ENCODE measurements at places on chromosomes 2 and 18.

GRCh38 chr2:101795033-101795432 lies 97.5 kb downstream of the MAP4K4 start:
- DNase-seq, result no peak

DNA sequence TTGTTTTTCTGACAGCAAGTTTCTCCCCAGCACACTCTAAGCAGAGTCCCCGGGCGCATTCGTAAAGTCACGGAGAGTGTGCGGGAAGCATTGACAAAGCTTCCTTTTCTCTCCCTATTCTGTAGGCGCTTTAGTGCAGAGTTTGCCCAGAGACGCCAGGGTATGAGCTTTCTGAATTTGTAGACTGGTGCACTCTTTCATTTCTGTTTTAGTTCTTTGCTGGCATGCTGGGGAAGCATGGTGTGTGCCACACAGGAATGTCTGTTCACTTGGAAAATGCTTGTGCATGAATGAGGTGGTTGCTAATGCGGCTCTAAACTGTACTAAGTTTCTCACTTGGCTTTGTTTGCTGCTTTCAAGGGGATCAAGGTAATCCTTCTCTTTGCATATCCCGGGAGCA lies 102.6 kb downstream of the RTN4 start:
- DNase-seq, result no peak

- DNase-seq, result no peak
These were observed 33.0 kb upstream of the ARL5A start for GRCh38 chr2:151861174-151861573.

GRCh38 chr2:139031722-139032121 lies 251.5 kb upstream of the NXPH2 start:
- no peak for DNase-seq

- DNase-seq, result no peak
These were observed 7.3 kb upstream of the ARHGAP15 start for GRCh38 chr2:143121957-143122356.

DNA sequence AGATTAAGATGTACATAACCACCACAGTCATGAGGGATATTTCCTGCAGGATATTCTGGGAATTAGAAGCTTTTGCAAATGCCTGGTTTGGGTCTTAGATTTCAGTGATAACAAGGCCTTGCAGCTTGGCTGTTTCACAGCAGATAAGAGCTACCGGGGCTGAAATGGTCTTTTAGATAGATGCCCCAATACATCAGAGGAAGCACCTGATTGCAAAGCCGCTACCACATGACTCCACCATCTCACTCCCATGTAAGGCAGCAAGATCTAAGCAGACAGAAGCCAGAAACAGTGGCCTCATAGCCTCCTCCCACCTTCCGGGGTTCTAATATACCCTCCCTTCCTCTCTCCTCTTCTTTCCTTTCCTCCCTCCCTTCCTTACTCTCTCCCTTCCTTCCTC lies 31.1 kb upstream of the EPG5 start:
- DNase-seq, result no peak

GRCh38 chr2:231709636-231709980 lies 1.3 kb downstream of the PTMA start:
- no peak for DNase-seq

DNA sequence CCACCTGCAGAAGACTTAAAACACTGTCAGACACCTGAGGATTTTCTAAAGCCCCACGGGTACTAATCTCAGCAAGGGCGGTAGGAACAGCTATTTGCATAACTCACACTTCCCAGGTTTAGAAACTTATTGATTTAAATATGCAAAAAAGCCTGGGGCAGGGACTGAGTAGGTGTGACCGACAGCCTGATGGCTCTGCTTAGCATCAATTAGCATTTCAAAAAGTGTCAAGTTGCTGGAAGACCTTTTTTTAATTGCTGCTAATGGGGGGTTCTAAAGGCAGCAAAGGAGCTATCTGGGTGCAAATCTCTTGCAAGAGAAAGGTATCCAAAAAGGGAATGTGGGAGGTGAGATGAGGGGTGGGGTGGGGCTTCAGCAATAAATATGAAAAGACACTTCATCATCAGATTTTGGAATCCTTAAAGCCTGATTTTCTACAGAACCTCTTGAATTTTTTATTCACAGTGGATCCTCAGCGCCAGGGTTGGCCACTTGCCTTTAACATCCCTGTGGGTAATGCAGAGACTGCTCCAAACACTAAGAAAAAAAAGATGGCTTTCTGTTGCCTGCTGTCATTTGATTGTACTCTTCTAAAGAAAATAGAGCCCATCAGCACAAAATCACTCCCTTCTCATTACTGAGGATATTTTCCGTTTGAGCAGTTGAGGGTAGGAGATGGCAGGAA lies 121.1 kb upstream of the RMP24 start:
- DNase-seq, result no peak

DNA sequence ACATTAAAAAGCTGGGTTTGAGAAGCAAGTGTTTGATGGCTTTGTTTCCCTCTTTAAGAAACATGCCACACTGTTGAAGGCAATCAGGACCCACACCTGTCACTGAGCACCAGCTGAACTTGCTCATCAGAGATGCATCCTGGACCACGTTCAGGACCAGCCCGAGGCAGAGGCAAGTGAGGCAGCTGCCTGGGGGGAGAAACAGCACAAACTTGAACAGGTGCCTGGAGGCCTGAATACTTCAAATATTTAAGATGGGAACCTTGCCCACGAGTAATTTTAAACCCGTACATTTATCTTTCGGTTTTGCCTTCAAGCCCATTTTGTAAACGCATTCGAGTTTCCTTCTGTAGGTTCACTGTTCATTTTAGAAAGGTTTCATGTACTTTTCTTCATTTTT lies 421.3 kb downstream of the NYAP2 start:
- no peak for DNase-seq

DNA sequence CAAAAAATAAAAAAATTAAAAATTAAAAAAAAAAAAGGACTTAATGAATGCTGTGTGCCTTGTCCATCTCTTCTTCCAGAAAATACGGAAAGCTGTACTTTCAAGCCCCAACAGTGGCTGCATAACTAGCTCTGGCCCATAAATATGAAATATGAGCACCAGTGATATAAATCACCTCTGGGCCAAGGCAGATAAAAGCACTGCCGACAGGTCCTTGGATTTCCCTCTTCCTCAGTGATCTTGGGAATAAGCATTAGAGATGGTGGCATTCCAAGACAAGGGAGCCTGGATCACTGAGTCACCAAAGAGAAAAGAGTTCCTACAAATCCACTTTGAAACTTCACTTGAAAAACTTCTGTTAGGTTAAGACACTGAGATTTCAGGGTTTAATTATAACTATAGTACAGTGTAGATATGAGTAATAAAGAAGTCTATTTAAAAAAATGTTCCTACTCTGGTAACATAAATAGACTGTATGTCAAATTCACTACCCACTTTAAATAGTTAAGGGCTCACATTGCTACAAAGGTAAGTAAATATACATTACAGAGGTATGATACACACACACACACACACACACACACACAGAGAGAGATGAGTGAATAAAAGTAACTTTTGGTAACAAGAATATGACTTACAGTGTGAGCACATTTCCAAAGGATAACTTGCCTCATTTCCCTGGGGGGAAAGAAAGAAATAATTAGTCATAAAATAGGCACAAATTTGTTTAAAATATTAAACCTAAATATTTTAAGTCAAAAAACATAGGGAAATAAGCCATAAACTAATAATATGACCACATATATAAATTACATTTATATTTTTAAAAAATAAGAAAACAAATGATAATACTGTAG lies 35.6 kb downstream of the PPP3R1 start:
- peak; percentile 21 for DNase-seq

DNA sequence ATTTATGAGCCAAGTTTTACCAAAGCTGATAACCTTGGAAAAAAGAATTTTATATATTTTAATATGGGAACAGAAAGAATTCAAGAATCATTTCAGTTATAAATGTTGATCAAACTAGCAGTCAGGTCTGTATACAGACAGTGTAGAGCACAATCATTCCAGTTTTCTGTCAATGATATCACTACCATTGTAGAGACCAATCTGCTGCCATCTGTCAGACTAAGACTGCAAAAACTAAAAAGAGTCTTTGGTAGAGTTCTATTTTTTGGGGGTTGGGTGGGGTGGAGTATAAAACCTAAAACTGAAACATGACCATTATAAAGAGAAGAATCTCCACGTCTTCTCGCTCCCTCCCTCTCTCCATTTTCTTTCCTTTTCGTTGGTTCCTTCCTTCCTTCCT lies 204.7 kb upstream of the UBE2E3 start:
- DNase-seq, result no peak

- no peak for DNase-seq
These were observed 432.7 kb upstream of the TRIB2 start for GRCh38 chr2:12284037-12284436.

- DNase-seq, result no peak
These were observed 101.2 kb downstream of the DYNC1I2 start for GRCh38 chr2:171788316-171788993.

- no peak for DNase-seq
These were observed 342.8 kb downstream of the DYSF start for GRCh38 chr2:71796174-71796593.

DNA sequence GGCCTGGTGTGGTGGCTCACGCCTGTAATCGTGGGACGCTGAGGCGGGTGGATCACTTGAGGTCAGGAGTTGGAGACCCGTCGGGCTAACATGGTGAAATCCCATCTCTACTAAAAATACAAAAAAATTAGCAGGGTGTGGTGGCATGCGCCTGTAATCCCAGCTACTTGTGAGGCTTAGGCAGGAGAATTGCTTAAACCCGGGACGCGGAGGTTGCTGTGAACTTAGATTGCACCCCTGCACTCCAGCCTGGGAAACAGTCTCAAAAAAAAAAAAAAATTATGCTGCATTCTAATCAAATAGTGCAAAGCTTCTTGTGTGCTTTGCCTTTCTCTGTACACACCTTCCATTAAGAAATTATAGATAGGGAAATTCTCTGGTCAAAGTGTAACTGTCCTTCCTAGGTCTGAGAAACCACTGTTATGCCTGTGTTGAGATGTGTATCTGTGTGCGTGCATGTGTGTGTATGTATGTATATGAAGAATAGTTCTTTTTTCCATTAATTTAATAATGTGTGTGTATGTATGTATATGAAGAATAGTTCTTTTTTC lies 2.5 kb downstream of the CD28 start:
- no peak for DNase-seq

DNA sequence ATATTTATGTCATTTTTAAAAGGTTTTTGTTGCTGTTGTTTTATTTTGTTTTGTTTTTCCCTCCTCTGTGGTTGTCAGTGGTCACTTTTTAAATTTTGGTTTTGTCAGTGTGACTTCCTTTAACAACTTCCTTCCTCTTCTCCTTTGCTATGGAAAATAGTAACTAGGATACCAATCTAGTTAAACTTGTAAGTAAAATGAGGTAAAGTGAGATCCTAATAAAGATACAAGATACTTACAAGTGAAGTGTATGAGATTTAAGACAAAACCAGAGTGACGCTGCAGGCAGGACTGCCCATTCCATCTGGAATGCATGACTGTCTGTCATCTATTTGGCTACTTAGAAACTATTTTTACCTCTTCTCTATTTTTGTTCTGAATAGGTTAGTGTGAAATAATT lies 30.6 kb upstream of the CREB1 start:
- DNase-seq, result no peak

GRCh38 chr18:12463191-12463590 lies 55.5 kb downstream of the PRELID3A start:
- no peak for DNase-seq

- no peak for DNase-seq
These were observed 78.7 kb downstream of the ABCA12 start for GRCh38 chr2:215059724-215060123.

- DNase-seq, result no peak
These were observed 46.9 kb upstream of the POMC start for GRCh38 chr2:25215232-25215631.

DNA sequence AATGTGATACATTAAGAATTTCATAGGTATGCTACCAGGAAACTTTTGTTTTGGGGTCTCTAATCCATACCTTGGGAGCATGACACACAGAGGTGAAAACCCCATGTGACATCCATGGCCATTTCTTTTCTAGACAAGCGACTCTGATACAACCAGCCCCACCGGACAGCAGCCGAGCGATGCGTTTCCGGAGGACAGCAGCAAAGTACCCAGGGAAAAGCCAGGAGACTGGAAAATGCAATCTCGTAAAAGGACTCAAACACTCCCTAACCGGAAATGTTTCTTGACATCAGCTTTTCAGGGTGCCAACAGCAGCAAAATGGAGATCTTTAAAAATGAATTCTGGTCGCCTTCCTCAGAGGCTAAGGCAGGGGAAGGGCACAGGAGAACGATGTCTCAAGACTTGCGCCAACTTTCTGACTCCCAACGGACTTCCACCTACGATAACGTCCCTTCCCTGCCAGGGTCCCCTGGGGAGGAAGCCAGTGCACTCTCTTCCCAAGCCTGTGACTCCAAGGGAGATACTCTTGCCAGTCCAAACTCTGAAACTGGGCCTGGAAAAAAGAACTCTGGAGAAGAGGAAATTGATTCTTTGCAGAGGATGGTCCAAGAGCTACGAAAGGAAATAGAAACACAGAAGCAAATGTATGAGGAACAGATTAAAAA lies 48.9 kb downstream of the BMP10 start:
- no peak for DNase-seq

- no peak for DNase-seq
These were observed 73.6 kb downstream of the OTX1 start for GRCh38 chr2:63124218-63124617.

GRCh38 chr2:200259577-200259957 lies 46.9 kb upstream of the SPATS2L start:
- DNase-seq, result no peak

DNA sequence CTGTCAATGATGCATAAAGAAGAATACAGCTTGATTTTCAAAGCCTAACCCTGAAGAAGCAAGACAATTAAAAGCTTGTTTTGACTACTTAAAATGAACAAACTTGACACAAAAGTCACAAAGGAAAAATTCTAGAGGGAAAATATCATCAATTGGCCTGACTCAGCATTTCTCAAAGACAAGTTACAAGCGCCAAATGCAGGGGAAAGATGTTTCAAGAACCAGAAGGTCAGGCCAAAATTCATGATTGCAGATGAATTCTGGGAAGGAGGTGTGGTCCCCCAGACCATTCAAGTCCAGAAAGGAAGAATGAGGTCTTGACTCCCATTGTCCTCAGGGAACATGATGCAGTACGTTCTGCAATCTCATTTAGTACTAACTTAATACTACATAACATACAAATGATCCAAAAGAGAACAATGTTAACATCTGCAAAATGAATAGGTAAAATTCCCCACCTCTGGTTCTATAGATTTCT lies 64.5 kb downstream of the FAM210A start:
- no peak for DNase-seq

DNA sequence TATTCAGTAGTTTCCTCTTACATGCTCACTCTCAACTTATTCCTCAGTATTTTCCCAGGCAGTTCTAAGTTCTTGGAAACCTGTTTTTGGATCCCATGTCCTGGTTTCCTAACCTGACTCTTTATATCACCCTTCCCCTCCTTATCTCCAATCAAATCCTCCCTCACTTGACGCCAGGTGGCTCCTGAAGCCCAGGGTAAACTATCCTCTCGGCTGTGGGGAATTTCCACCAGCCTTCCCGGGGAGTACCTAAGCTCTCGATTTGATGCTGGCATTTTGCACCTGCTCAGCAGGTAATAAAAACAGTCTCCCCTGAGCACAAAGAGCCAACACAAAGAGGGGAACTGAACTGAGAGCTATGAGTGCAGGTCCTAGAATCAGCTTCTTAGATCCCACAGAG lies 538.0 kb downstream of the SLC4A3 start:
- DNase-seq, result no peak

GRCh38 chr2:239353692-239354091 lies 47.1 kb downstream of the HDAC4 start:
- DNase-seq, result no peak

- no peak for DNase-seq
These were observed 8.6 kb downstream of the RASGRP3 start for GRCh38 chr2:33485051-33485450.

Data from GM04504 (cell line).